ENCODE measurements at places on chromosomes 12 and 14. TPM values are rescaled to one million over a fixed set of nuclear protein-coding genes. Genes with fewer than 3 reads are reported as not detected.

DNA sequence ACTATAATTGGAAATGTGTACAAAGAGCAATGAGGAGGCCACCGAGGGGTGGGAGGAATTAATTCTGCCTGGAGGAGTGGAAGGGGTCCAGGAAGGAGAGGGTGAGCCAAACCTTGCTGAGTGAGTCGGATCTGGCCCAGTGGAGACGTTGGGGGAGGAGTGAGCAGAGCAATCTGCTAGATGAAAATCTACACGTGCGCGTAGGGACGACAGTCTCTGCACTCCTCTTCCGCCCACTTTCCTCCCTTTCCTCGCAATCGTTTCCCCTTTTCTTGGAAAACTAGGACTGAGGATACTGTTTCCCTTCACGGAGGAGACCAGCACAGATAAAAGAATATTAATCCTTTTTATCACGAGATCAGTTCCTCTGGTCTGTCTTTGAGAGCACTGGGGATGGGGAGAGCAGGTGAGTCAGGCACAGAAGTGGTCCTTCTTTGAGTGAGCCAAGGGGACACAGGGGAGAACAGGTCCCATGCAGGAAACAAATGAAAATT lies 2.9 kb upstream of the NAB2 start:
- peak; percentile 58 for DNase-seq

Gene OR11H6
- not detected for polyA plus RNA-seq

Gene MYO1H
- 1.0 TPM for polyA plus RNA-seq

DNA sequence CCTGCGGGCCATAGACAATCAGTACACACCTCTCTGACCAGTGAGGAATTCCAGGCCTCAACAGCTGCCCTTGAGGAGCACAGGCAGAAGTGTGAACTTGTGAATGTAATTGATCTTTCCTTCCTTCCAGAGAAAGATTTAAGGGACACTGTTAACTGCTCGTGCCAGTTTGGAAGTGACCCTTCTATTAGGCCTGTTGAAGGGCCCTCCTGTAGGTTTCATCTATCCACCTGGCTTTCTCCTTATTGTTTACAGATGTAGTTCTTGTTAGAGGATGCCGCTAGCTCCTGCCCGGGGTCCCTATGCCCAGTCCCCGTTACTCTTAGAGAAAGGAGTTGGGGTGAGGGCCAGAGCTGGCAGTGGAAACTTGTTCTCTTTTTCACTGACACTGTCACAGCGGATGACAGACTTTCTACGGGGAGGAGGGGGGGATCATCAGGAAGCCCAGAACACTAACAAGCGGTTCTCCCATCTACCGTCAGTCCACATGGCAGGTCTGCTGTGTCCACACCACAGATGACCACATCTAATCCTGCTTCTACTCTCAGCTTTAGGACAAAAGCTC lies 42.6 kb downstream of the SH2B3 start:
- DNase-seq = no peak

Gene KIF5A
- 12.3 TPM for polyA plus RNA-seq

- no peak for DNase-seq
Observed at GRCh38 chr12:113844495-113845210, 121.5 kb downstream of the RBM19 start.

Gene CYP27B1
- 1.8 TPM for polyA plus RNA-seq

DNA sequence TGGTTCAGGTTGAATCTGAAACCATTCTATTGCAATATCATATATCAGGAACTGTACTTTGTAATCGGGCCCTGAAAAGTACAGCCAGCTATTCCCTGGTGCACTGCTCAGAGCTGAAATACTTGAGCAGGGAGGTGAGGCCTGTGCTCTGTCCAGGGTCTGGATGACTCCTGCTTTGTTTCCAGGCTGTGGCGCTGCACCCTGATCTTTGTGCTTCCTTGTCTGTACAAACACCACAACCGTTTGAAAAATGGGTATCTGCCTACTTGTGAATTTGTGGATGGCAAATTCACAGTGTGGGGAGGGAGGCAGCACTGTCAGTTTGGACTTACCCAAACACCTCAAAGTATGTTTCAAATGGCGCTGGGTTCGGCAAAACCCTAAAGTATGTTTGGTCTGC lies 155.4 kb upstream of the FAR2 start:
- DNase-seq = no peak

Gene DCN
- 568 TPM for polyA plus RNA-seq

Gene TSPAN8
- polyA plus RNA-seq = 595 TPM

DNA sequence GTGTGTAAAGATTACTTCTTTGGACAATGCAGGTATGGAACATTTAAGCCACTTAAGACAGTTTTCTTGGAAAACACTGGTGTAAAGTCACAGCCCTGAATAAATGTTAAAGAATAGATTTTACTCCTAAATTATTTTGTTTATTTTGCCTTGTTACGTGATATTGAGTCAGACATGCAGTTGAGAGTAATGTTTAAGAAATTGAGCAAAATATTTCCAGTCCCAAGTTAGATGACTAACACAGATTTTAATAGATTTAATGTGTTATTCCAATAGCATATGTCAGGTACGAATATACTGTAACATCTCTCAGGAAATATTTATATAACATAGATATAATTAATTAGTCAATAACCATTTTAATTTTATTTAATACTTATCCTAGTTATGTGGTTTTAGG lies 1361.7 kb downstream of the FSCB start:
- DNase-seq = no peak

Gene SFSWAP
- 37.2 TPM for polyA plus RNA-seq

DNA sequence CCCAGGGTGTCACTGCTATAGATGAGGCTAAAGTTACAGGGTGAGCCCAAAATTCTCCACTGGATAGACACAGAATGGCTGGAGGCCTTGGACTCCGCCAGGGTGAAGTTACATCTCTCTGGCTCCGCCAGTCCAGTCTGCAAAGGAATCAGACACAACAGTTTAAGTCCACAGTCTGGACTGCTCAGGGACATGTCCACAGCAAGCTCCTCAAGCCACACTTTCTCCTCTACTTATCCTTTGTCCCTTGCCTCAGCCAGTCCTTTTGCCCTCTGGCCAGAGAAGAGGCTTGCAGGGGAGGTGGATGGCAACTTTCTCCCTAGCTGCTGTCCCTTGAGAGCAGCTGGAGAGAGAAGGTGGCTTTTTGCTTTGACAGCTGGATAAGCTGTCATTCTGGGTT lies 28.0 kb downstream of the PTPRB start:
- DNase-seq = no peak

GRCh38 chr12:117980616-117981015 lies 11.8 kb upstream of the KSR2 start:
- no peak for DNase-seq

DNA sequence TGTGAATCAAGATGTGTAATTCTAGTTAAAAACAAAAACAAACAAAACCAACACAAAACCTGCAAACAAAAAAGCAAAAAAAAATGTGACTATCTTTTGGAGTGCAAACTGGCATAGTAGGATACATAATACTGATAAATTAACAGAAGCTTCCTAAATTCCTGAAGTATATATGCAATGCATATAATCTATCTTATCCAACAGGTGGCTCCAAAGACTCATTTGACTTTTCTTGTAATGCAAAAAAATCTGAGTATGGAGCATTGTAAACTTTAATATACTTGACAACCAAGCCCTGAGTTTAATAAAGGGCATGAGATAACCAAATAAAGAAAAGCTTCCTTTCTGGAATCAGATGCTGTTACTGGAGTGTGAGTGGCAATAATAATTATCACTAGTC lies 1003.6 kb downstream of the FSCB start:
- DNase-seq = peak; percentile 9

Gene TAS2R31
- polyA plus RNA-seq = 0.82 TPM

DNA sequence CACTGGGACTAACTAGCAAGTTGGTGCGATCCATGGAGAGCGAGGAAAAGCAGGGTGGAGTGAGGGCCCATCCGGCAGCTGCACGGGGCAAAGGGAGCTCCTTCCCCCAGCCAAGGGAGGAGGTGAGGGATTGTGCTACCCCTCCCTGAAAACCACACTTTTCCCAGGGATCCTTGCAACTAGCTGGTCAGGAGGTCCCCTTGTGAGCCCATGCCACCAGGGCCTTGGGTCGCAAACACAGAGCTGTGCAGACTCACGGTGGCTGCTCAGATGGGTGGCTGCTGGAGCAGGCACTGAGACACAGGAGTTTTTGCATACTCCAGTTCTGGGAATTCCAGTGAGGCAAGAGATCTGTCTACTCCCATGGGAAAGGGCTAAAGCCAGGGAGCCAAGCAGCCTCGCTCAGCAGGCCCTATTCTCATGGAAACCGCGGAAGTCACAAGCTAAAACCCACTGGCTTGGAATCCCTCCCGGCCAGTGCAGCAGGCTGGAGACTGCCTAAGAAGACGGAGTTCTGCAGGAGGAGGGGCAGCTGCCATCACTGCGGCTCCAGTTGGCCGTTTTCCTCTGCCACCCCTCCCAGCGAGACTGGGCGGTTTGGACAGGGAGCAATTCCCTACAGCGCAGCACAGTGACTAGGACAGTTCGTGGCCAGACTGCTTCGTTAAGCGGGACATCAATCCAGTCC lies 10.9 kb upstream of the ZNF705A start:
- DNase-seq = peak; percentile 2

GRCh38 chr12:95966287-95966870 lies 23.2 kb downstream of the AMDHD1 start:
- DNase-seq = no peak

- DNase-seq = no peak
Observed at GRCh38 chr12:114674251-114675047, 9.5 kb downstream of the TBX3 start.

- peak; percentile 36 for DNase-seq
Observed at GRCh38 chr12:5567016-5567725, 135.3 kb downstream of the NTF3 start.

- peak; percentile 72 for DNase-seq
Observed at GRCh38 chr14:71321574-71322315, 414.5 kb downstream of the PCNX1 start.

- DNase-seq = no peak
Observed at GRCh38 chr14:100374270-100374669, 51.1 kb downstream of the SLC25A47 start.

- no peak for DNase-seq
Observed at GRCh38 chr12:87814625-87815024, 214.6 kb downstream of the C12orf50 start.

Gene FAM234B
- polyA plus RNA-seq = 5.3 TPM

GRCh38 chr12:14836336-14837210 lies 6.8 kb downstream of the ART4 start:
- DNase-seq = peak; percentile 44

DNA sequence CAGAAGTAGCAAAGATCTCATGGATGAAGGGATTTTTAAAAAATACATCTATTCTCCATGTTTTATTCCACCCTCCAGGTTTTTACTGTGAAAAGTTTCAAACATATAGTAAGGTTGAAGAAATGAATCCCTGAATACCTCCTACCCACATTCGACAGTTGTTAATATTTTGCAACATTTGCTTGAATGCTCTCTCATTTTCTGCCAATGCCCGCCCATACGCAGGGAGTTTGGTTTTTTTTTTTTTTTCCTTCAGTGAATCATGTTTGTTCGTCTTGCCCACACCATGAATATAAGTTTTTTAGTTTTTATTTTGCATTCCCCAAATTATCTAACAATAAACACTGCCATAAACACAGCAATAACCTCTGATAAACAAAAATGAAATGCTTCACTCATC lies 82.9 kb downstream of the MAP1LC3B2 start:
- no peak for DNase-seq

DNA sequence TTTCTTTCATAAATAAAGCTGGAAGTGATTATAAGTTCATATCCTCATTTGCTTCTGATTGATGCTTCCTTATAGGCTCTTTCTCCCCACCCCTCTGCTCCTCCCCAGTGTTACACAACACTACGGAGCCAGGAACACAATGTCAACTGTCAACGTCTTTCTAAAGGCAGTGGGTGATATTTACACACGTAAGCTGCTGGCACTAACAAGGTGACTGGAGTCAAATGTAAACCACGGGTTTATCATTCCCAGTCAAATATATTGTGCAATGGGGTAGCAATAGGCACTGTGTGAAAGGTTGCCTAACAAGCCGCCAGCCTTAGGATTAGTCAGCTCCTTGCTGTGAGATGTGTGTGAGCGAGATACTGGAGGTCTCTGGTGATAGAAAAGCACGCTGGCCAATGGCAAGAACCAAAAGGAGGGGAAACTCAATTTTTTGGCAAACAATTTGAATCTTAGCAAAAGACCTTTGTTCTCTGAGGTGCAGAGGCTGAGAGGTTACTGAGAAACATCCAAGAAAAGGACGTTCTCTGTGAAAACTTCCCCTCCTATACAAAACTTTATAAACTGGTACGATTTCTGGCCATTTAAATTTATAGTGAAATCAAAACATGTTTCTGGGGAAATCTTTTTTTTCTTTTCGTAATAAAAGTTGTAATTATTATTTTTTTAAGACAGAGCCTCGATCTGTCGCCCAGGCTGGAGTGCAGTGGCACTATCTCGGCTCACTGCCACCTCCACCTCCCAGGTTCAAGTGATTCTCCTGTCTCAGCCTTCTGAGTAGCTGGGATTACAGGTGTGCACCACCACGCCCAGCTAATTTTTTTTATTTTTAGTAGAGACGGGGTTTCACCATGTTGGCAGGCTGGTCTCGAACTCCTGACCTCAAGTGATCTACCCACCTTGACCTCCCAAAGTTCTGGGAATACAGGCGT lies 22.3 kb upstream of the HECTD1 start:
- DNase-seq = peak; percentile 95

- no peak for DNase-seq
Observed at GRCh38 chr14:72745991-72746980, 147.6 kb downstream of the DPF3 start.

DNA sequence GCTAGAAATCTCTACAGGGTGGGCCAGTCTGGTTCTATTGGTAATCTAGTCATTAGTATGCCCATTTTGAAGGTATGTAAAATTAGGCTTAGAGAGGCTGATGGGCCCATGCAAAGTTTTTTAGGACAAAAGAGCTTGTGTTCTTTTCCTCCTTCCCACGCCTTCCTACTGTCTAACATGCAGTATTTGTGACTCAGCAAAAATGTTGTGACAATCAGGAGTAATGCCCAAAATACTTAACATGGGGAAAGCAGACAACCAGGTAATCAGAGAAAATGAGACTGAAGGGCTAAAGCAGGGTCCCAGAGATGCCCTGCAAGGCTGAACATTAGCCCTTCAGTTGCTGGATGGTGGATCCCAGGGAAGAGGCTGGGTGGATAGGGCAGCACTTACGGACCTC lies 437.9 kb downstream of the BCL11B start:
- DNase-seq = no peak

Gene A2M
- polyA plus RNA-seq = 74.4 TPM

Gene TAS2R9
- polyA plus RNA-seq = not detected

DNA sequence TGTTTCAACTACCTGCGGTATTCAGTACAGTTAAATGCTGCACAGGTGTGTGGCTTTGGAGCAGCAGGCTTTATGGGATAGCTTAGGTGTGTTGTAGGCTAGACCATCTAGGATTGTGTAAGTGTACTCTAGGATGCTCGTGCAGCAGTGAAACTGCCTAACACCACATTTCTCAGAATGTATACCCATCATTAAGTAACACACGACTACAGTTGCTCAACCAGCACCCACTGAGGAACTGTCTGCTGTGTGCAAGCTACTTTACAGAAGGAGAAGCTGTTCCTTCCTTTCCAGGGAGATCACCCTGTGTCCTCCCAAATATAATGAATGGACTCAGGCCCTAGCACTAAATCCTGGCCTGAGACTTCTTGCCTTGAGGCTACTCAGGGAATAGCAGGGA lies 94.8 kb downstream of the SLC24A4 start:
- DNase-seq = no peak
